ENCODE measurements at places on chromosomes 12 and 14. TPM values are rescaled to one million over a fixed set of nuclear protein-coding genes. Genes with fewer than 3 reads are reported as not detected.

ACVRL1 gene
- total RNA-seq, result not detected

TMEM30B gene
- 0.30 TPM for total RNA-seq

ALDH2 gene
- 0.27 TPM for total RNA-seq

FGD6 gene
- 0.56 TPM for total RNA-seq

PZP gene
- total RNA-seq, result not detected

NFE2 gene
- total RNA-seq, result not detected

TBX5 gene
- not detected for total RNA-seq

ERP27 gene
- total RNA-seq, result 11.3 TPM

SLCO1B1 gene
- total RNA-seq, result not detected

GLT8D2 gene
- not detected for total RNA-seq
